Stimulated activated CD4-positive, alpha-beta T cell treated with anti-CD3 and anti-CD28 coated beads, Interleukin-12 subunit alpha, Interleukin-12 subunit beta, amount 100 ng/mL, for 24 hours (primary cell): ENCODE measurements at places on chromosomes 16 and 17.

DNA sequence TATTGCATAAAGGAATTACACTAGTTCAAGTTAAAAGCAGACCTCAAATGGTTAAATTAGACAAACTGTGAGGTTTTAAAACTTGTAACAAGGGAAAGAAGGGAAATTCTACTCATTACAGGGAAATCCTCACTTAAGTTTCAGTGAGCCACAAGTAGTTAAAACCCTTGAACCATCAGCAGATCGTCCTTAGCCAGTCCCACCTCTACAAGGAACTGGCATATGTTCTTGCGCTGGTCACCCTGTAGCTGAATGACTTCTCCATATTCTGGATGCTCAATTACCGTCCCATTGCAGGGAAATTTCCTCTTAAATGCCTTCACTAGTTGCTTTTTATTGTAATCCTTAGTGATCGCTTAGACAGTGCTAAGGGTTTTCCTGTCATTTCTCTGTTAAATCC lies 5.5 kb downstream of the PRSS21 start:
- DNase-seq = no peak

DNA sequence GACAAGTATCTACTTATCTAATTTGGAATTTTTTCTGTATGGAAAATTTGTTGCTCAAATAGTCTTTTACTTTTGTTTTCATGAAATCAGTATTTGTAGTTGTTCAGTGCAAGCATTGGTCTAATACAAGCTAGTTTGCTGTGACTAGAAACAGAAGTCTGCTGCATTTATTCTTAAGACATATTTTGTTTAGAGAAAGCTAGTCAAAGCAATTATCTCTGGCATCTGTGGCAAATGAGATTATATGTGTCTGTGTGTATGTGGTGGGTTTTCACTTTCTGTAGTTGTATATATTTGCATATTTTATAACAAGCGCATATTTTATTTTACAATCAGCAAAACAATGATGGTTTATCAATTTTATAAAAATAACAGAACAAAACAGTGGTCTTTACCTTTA lies 96.0 kb upstream of the SIAH1 start:
- no peak for DNase-seq

DNA sequence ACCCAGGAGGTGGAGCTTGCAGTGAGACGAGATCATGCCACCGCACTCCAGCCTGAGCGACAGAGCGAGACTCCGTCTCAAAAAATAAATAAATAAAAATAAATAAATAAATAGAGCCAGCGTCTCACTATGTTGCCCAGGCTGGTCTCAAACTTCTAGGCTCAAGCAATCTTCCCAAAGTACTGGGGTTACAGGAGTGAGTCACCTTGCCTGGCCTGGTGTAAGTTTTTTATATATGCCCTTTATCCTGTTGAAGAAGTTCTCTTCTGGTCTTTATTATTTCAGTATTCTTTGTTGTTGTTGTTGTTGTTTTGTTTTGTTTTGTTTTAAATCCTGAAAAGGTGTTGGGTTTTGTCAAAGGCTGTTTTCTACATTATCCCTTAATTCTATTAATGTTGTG lies 30.1 kb upstream of the ABCC1 start:
- no peak for DNase-seq

GRCh38 chr16:79959226-79959625 lies 358.7 kb upstream of the MAF start:
- no peak for DNase-seq

- no peak for DNase-seq
Measured at GRCh38 chr17:47257651-47258339, 4.2 kb downstream of the ITGB3 start.

DNA sequence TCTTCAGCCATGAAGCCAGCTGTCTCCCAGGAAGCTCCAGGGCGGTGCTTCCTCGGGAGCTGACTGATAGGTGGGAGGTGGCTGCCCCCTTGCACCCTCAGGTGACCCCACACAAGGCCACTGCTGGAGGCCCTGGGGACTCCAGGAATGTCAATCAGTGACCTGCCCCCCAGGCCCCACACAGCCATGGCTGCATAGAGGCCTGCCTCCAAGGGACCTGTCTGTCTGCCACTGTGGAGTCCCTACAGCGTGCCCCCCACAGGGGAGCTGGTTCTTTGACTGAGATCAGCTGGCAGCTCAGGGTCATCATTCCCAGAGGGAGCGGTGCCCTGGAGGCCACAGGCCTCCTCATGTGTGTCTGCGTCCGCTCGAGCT lies 14.1 kb downstream of the STH start:
- no peak for DNase-seq

GRCh38 chr16:31143011-31143693 lies 6.7 kb downstream of the PRSS36 start:
- DNase-seq = no peak

GRCh38 chr16:46911038-46911437 lies 26.9 kb downstream of the GPT2 start:
- no peak for DNase-seq

- DNase-seq = no peak
Measured at GRCh38 chr16:2948807-2949704, 15.0 kb upstream of the KREMEN2 start.

DNA sequence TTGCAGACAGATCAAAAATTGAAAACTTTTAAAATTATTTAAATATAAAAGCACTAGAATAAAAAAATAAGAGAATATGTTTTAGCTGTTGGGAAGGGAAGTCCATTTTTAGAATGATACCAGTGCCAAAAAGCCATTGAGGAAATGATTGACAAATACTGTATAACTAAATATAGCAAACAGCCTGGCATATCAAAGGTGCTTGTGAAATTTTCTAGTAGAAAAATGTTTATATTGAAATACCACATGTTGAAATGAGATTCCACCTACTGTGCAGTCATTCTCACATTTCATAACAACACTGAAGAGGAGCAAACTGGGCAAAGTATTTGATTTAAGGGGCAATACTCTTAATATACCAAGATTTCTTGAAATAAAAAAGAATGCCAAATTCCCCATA lies 183.5 kb downstream of the PHKB start:
- DNase-seq = no peak

- DNase-seq = no peak
Measured at GRCh38 chr17:33888455-33888854, 366.6 kb upstream of the CCL2 start.

DNA sequence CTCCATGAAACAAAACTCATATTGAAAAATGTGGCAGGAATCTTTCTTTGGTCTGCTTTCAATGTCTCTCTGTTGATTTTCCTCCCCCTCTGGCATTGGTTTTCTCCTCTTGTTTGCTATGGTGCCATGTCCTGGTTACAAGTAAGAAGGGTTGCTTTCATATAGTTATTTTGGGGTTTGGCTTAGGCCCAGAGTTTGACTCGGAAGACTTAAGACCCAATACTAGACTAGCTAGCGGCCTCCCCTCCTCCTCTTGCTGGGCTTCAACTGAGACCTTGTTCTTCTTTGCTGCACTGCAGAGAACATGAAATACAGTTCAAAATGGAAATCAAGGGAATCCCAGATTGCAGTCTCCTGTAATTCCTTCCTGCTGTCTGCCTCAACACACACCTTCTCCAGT lies 30.0 kb upstream of the CLEC18A start:
- DNase-seq = no peak

DNA sequence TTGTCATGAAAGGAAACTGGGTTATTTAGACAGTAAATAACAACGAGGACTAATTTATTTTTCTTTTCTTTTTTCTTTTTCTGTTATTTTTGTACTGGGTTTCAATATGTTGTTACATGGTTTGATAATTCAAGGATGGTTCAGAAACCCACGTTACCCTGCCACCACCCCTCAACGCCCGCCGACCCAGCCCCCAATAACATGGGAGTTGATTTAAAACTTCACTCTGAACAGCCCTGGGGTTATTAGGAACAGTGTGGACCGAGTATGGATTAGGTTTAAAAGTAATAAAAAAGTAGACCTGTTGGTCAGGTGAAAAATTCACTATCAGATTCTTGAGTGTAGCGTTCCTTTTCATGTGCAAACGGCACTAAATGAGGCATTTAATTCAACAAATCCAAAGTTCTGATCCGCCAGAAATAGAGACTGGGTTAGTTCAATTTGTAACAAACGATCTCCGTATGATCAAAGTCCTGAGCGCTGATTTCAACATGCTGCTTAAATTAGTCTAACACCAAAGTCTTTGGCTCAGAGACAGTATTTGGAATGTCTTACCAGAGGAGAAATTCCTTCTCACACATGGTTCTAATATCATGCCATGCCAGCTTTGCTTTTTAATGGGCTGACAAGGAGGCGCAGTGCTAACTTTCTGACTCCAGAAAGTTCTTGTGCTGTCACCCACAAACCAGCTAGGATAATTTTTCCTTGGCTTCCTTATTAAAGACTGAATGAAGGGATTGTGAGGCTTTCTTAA lies 173.1 kb upstream of the IRX3 start:
- no peak for DNase-seq

DNA sequence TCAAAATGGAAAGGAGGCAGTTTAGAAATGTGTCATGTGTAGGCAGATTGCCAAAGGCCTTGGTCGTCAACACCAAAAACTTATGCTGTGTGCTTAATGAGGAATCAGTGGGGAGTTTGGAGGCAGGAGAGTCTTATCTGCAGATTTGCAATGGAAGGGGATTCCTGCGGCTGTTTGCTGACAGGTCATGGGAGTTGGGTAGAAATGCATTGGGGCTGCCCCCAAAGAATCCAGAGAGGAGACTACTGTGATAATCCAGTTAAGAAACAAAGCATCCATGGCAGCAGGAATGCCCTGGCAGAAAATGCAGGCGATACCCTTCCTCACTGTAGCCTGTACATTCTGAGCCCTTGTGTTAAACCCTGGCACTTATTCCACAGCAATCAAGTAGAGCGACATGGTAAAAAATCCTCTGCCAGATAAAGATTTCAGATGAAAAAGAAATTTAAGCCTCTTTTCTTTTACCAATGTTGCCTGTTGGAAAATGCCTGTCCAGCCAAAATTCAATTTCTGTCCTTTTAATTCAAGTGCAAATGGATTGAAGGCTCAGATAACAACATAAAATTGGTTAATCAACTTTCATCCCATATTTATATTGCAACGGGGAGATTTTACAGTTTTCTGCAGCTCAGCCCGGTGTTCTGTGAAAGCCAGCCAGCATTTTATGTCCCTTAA lies 491.0 kb upstream of the CDH5 start:
- no peak for DNase-seq

DNA sequence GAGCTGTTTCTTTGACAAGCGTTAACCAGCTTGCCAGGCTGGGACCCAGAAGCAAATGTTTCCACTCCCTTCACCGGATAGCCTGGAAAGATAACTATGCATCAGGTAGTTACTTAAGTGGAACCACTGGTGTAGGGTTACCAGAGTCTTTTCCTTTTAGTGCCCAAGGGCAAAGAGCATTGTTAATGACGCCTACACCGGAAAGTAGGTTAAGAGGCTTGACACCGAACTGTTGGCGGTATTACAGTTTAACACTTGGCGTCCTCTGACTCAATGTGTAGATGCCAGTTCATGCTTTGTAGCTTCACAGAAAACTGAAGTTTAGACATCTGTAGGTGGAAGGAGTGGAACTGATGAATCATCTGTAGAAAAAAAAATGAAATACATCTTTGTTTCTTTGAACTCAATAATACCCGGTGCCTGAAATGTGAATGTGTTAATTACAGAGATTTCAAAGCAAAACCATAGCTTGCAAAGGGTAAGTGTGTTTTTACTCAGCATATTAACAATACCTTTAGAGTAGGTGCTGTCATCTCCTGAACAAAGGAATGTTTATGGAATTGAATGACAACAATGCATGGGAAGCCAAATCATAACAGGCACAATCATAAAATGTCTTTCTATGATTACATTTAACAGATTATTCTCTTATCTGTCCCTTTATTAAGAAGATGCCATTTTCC lies 426.7 kb upstream of the SALL1 start:
- no peak for DNase-seq

DNA sequence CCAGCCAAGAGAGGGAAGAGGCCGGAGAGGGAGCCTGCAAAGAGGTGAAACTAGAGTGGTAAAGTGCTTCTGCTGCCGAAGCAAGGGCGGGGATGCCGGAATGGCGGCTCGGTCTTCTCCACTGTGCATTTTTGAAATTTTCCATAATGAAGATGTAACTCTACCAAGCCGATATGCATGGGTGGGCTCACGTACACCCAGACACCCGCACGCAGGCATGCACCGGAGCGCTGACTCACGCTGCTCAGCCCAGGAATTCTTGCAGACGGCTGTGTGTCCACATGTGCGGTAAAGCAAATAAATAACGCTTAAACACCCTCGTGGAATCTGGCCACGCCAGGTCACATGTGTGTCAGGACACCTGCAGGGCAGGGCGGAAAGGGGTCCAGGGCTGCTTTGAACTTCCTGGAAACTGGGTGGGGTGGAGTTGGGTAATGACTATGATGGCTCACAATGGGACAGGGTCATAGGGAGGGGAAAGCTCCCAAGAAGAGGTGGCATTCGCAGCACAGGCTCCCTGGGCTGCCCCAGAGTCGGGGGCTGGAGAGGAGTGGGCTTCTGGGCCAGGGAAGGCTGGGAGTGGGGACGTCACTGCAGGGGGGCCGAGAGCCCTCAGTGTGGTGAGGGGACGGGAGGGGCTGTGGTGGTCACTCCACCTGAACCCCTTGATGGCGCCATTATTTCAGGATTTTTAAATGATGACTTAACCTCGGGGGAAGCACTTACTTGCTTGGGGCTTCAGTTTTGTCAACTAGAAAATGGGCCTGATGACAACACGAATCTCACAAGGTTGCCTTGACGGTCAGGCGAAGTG lies 265.5 kb downstream of the PARN start:
- DNase-seq = no peak

DNA sequence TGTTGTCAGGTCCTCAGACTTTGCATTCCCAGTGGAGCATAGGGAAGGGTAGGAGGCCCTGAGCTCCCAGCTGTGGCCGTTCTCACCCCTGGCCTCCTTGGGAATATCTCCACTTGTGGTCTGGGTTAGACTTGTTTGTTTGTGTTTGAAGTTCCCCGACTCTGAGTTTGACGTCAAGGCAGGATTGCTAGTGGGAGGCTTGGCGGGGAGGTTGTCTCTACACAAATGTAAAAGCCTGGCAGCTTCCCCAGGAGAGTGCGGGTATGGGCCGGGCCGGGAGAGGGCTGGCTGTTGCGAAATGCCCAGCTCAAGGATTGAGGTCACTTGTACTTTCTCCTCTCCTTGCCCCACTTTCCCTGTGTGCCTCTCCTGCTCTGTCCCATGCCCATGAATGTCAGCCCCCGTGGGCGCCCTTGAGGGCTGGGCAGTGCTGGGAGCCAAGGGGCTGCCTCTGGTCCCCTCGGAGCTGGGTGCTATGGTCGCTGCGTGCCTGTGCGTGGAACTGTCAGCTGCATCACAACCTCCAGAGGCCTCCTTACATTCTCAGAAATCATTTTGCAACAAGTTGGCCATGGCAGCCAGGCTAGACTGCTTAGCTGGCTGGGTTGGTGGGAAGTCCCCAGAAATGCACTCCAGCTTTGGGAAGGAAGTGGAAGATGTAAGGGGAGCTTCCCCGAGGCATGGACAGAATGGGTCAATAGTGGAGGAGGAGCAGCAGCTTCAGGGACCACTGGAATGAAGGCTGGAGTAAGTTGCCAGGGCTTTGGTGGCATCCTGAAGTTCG lies 84.3 kb downstream of the KSR1 start:
- DNase-seq = no peak

- no peak for DNase-seq
Measured at GRCh38 chr16:76583945-76584344, 306.7 kb downstream of the CNTNAP4 start.

- DNase-seq = no peak
Measured at GRCh38 chr16:12754824-12755543, 48.7 kb downstream of the CPPED1 start.
